ENCODE measurements at places on chromosomes 4 and X. TPM values are rescaled to one million over a fixed set of nuclear protein-coding genes. Genes with fewer than 3 reads are reported as not detected.

G3BP2 gene
- total RNA-seq = 87.3 TPM

CT47B1 gene
- total RNA-seq = not detected

XAGE3 gene
- not detected for total RNA-seq

ENPEP gene
- 5.7 TPM for total RNA-seq

FRG2 gene
- not detected for total RNA-seq

SH3RF1 gene
- 20.3 TPM for total RNA-seq

TMEM31 gene
- total RNA-seq = not detected

GC gene
- total RNA-seq = 0.56 TPM

CCDC160 gene
- total RNA-seq = 0.23 TPM

EXOSC9 gene
- total RNA-seq = 11.6 TPM

RWDD4 gene
- total RNA-seq = 16.8 TPM

ARR3 gene
- not detected for total RNA-seq

PPEF2 gene
- total RNA-seq = not detected

NKX6-1 gene
- not detected for total RNA-seq

HPGD gene
- total RNA-seq = 3.2 TPM

F11 gene
- total RNA-seq = 0.74 TPM

MAGEA1 gene
- total RNA-seq = not detected

DIPK2B gene
- 27.6 TPM for total RNA-seq

PRSS12 gene
- total RNA-seq = 0.48 TPM

GPR119 gene
- not detected for total RNA-seq

F8A2 gene
- not detected for total RNA-seq

MAGEA9B gene
- total RNA-seq = not detected

CT45A2 gene
- total RNA-seq = not detected

MAGEB1 gene
- total RNA-seq = not detected

IQCM gene
- total RNA-seq = not detected

TRO gene
- 6.7 TPM for total RNA-seq

All from posterior vena cava (tissue), 2 donors.